ENCODE measurements at places on chromosomes 1 and 21. TPM values are rescaled to one million over a fixed set of nuclear protein-coding genes. Genes with fewer than 3 reads are reported as not detected.
A peak's percentile ranks its signal among the peaks of the same experiment; 100 is the strongest.

GRCh38 chr1:220902916-220903315 lies 23.7 kb downstream of the HLX start:
- DNase-seq: no peak

- DNase-seq: no peak
These were observed 45.8 kb upstream of the DNASE2B start for GRCh38 chr1:84352298-84353106.

DNA sequence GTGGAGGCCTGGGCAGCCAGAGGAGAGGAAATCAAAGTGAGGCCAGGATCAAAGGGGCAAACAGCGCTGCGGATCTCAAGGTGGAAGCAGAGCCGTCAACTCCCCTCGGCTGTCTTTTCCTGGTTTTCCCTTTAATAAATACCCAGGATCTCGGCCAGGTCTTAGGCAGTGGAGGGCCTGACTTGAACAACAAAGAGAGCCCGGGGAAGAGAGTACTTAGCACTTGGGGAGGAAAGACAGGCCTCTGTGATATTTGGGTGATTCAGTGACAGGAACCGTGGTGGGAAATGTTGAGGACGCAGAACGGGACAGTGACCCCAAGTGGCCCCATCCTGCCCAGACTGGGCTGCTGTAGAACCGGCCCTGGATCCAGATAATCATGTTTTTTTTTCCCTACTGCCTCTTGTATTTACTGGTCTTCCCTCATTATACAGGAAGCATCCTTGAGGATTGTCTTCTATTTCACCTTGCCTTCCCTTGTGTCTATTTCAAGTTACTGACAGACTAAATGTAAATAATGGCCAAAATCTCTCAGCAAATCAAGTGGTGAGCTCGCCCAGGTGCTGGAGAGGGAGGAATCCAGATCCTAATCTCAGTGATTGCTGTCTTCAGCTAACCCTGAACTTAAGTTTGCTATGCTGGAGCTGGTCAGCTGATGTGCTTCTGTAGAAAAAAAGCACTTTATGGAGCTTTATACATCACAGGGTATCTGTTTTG lies 2.8 kb upstream of the MIXL1 start:
- no peak for DNase-seq

DNA sequence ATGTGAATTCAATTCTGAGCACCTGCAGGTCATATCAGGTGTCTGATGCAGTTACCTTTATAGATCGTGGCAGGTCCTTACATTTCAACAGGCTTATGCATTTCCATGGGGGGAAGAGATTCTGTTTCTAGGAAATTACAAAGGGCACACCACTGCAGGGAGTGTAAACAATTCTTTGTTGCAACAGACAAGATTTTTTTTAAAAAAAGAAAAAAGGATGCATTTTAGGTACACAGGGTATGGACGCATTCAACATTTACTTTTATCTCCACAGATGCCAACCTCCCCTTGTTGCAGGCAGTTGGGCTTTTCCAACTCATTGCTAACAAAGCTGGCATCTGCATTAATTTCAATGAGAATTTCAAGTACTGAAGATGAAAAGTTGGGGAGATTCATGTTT lies 13.5 kb upstream of the TEKT2 start:
- no peak for DNase-seq

- no peak for DNase-seq
These were observed 144.1 kb downstream of the TRABD2B start for GRCh38 chr1:47853059-47853458.

TNFRSF14 gene
- 18.1 TPM for total RNA-seq

DNA sequence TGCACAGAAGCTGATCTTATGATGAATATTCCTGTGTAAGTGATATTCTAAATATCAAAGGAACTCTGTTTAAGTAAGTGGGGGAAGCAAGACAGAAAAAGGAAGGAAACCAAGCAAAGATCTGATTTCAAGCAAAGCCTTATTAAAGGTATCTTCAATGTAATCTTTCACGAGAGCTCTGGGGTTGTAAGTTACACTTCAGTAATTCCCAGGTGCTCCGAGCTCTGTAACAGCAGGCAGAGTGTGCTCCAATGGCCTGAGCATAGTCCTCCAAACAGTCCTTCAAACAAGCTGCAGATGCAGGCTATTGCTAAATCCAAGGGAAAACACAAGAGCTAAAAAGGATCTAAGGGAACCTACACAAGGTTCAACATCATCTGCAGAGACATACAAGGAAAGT lies 949.7 kb upstream of the TMPRSS15 start:
- DNase-seq: no peak

GRCh38 chr1:37944086-37944763 lies 2.6 kb downstream of the INPP5B start:
- DNase-seq: no peak

DNA sequence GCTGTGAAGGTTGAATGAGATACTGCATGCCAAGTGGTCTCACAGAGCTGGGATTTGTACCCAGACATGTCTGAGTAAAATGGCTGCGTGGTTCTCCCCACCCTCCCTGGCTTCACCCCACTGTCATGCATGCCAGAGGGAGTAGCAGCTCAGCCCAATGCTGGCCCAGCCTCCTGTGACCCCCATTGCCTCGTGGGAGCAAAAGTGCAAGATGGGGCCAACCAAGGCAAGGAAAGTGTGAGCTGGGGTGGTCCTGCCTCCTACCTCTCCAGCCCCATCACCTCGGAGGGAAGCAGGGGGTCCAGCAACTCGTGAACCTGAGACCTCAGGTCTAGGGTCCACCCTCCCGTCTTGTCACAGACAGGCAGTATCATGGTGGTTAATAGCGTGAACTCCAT lies 209.8 kb upstream of the GRIK3 start:
- no peak for DNase-seq

- DNase-seq: no peak
These were observed 80.8 kb downstream of the DMRTB1 start for GRCh38 chr1:53539711-53540603.

- DNase-seq: no peak
These were observed 22.4 kb upstream of the FCER1A start for GRCh38 chr1:159279773-159280172.

GPN2 gene
- total RNA-seq: 9.0 TPM

DNA sequence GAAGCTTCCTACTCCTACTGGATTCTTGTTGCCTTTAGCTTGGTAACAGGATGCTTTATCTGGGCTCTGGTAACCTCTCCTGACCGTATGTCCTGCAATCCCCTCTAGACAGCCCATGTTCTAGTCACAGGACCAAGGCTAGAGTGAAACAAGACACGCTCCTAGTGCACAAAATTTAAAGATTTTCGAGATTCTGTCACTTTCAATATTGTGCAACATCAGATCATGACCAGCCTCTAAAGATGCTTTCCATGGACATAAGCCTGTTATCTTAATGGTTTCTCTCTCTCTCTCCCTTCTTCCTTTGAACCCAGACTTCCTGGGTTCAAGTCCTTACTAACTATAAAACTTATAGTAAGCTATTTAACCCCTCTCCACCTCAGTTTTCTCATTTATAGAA lies 1.6 kb upstream of the LY9 start:
- DNase-seq: no peak

GRCh38 chr1:162543228-162543627 lies 18.3 kb upstream of the UAP1 start:
- no peak for DNase-seq

DNA sequence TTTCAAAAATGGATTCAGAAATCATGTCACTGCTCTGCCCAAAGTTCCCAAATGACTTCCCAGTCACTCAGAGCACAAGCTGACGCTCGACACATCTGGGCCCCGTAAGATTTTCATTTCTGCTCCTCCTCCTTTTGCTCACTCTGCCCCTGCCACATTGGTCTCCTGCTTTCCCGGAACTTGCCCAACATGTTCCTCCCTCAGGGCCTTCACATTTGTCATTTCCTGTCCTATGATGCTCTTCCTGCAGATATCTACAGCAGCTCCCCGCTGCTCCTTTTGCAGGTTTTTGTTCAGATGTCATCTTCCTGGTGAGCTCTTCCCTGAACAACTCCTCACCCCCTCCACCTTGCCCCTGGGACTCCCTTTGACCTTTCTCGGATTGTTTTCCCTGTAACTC lies 58.5 kb upstream of the IVNS1ABP start:
- DNase-seq: no peak

- DNase-seq: no peak
These were observed 12.3 kb downstream of the GPA33 start for GRCh38 chr1:167077868-167078210.

EVA1C gene
- total RNA-seq: 5.3 TPM

SLAMF7 gene
- 0.49 TPM for total RNA-seq

- peak; percentile 86 for DNase-seq
These were observed 583 bp downstream of the MEF2D start for GRCh38 chr1:156499842-156500542.

C1orf116 gene
- 6.4 TPM for total RNA-seq

SLC37A1 gene
- 3.9 TPM for total RNA-seq

- DNase-seq: no peak
These were observed 50.3 kb upstream of the CNIH3 start for GRCh38 chr1:224565611-224566406.

DNA sequence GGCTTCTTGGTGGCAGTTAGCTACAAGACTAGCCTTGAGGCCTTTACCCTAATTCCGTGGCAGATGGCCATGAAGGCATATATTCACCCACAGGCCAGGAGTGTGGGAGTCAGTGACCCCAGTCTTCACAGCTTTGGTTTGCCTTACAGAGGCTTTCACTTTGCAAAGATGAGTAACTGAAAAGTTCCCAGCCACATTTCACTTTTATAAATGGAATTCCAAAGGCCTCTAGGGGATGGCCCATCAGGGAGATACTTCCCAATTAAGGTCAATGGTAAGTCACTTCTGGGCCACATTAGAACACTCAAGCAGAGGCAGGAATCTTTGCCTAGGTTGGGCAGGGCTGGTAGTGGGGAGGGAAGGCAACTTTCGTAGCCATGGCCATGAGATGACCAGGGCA lies 13.1 kb upstream of the HEYL start:
- no peak for DNase-seq

- peak; percentile 21 for DNase-seq
These were observed 329.1 kb upstream of the NFIA start for GRCh38 chr1:60753036-60753900.

DNA sequence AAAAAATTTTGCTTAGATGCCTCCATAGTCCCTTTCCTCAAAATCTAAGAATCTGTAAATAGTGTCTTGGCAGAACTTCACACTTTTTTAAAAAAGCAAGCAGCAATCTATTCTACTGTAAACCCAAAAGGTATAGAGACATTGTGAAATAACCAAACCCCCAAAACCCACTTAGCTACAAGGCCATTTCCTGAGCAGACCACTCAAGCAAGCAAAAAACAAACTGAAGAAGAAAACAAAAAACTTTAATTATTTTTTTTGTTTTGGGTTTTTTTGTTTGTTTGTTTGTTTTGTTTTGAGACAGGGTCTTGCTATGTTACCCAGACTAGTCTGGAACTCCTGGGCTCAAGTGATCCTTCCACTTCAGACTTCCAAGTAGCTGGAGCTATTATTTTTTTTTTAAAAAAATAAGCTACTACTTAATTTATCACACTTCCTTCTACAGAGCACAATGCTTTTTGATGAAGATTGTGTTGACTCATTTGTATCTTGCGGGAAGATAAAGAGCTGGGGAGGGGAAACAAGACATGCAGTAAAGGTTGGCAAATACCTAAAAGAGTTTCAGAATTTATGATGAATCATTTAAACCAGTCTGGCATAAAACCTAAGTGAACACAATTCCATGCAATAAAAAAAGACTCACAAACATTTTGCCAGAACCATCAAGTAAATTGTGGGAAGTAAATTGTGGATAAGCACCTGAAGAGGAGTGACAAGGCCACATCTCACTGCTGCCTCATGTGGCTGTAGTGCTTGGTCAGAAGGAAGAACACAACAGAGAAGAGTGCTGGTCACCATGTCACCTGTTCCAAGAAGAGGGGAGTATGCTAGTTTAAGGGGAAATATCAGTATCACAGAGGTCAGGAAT lies 2.7 kb upstream of the PTPN22 start:
- no peak for DNase-seq

LELP1 gene
- total RNA-seq: not detected

GRCh38 chr1:241553886-241554592 lies 21.9 kb downstream of the KMO start:
- no peak for DNase-seq

GRCh38 chr21:19830446-19830845 lies 1167.8 kb upstream of the NCAM2 start:
- DNase-seq: no peak

- DNase-seq: no peak
These were observed 34.9 kb downstream of the CENPF start for GRCh38 chr1:214637722-214638458.

TRPM2 gene
- total RNA-seq: 1.8 TPM

PLEKHN1 gene
- total RNA-seq: 1.9 TPM

CR1 gene
- 3.8 TPM for total RNA-seq

DNA sequence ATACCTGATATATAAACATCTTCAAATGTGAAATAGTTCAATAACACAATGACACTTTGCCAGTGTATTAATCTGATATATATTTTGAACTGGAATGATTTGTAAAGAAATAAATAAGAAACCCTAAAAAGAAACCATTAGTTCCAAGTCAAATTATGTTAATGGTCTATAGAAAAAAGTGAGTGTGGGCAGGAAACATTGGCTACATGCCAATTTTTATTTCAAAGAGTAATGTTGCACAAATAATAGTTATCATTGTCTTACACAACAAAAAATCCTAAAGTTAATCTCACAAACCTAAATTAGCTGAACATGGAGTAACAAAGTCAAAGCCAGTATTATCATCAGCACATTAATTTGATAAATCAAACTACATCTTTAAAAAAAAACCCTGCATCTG lies 37.9 kb upstream of the BATF3 start:
- no peak for DNase-seq

CCDC185 gene
- not detected for total RNA-seq

DNA sequence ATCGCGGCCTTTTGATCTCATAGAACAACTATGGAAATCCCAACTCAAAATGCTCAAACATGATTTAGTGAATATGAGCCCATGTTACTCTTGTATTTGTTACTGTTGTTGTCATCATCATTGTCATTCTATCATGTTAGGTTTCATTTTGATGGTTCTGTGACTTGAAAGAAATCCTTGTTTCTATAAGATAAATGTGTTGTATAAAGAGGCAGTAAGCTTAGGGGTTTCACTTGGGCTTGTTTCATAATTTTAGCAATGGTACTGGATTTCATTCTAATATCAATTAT lies 15.3 kb upstream of the GBP5 start:
- no peak for DNase-seq

- DNase-seq: no peak
These were observed 133.2 kb upstream of the COL6A1 start for GRCh38 chr21:45848331-45848730.

DNA sequence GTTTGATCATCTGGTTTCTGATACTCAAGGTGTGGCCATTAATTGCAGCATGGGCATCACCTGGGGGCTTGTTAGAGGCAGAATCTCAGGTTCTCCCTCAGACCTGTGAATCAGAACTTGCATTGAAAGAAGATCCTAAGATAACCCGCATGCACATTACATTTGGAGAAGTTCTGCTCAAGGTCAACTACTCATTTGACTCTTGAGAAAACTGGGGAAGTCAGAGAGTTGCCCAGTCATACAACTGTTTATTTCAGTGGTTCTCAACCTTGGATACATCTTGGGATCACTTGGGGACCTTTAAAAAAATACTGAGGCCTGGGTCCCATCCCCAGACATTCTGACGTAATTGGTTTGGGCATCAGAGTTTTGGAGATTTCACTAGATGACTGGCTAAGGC lies 30.5 kb downstream of the CAMTA1 start:
- DNase-seq: no peak
